ENCODE measurements at places on chromosomes 13 and 19. TPM values are rescaled to one million over a fixed set of nuclear protein-coding genes. Genes with fewer than 3 reads are reported as not detected.

The DAND5 gene
- not detected for total RNA-seq

The COL4A1 gene
- total RNA-seq: 255 TPM

DNA sequence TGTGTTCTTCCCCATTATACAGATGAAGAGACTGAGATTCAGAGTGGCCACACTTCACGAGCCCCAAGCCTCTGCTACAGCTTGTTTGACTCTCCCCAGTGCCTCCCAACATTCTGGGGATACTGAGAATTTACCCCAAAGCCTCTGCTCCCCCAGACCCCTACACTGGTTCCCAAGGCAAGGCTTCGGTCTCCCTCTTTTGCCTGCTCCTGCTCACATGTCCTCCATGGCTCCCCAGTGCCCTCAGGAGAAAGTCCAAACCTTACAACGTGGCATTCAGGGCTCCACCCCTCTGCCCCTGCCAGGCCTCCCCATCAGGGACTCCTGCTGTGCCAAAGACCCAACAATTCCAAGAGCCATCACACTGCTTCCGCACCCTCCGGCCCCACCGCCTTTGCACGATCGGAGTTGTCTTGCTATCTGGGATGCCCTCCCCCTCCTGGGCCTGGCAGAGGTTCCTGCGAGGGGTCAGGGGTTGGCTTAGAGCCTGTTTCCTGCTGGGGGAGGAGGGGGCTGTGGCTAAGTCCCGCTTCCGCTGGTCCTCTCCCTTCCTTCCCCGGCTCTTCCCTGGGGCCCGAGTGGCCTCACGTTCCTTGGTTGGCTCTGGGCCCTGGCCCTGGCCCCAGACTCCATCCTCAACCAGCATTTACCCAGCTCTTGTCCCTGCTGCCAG is 15.4 kb downstream of the GTPBP3 start:
- H3K27me3 ChIP-seq: no peaks in the 10 kb centered on the region
- H3K36me3 ChIP-seq: no peaks in the 10 kb centered on the region
- H3K4me1 ChIP-seq: peaks cover 14% of the 10 kb centered on the region
- DNase-seq: no peak

DNA sequence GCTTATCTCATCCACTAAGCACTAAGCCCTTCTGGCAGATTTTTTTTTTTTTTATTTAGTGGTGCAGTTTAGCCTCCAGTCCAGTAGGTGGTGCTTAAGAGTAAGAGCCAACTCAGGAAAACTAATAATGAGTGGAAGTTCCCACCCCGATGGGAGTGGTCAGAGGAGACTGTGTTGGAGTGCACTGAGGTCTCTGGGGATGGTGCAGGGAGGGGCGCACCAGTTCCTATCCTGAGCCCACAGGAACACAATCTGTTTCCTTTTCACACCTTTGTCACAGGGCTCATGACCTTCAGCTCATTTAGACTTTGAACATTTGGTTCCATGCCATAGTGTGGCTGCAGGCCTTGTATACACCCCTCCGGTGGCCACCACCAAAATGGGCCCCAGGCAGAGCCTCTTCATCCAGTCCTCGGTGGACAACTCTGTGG is 367.4 kb downstream of the SPRY2 start:
- H3K4me1 ChIP-seq: no peaks in the 10 kb centered on the region
- H3K36me3 ChIP-seq: no peaks in the 10 kb centered on the region
- H3K27me3 ChIP-seq: no peaks in the 10 kb centered on the region
- no peak overlapping the region for H3K4me3 ChIP-seq
- H3K27ac ChIP-seq: no peak overlapping the region
- no peak for DNase-seq

DNA sequence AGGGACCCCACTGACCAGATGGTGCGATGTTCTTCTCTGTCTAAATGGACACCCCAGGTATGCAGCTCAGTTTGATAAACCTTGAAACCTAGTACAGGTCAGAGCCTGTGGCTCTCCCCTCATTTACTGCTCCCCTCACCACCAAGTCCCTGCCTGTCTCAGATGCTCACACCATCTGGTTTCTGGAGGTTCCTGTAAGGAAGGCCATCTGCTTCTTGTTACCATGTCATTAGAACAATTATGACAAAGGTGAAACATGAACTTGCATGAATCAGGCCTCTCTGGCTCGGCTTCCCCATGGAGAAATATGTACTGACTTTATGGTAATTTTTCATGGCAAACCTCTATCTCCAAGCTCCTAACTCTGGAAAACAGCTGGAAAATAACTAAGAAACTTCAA is 965.7 kb downstream of the UQCRFS1 start:
- no peak overlapping the region for H3K27ac ChIP-seq
- no peak overlapping the region for H3K4me3 ChIP-seq
- H3K27me3 ChIP-seq: no peaks in the 10 kb centered on the region
- no peak for DNase-seq

Measured in upper lobe of left lung (tissue), 6 donors.